ENCODE measurements at places on chromosomes 2 and 18.

DNA sequence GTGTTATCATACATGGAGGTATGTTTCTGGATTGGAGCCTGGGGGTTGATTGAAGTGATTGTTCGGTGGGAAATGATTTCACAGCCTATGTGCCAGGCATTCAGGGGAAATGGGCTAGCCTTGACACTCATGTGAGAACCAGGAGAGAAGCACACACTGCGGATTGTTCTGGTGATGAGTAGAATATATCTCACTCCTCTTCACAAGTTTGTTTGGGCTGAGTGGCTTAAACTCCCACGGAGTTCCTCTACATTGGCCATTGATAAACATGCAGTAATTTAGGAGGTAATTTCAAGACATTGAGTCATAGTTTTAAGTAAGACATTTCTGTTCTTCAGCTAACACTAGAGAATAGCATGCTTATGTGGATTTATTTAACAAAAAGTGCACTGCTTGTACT, 498.9 kb upstream of the NETO1 start:
- DNase-seq = no peak

GRCh38 chr18:59055345-59056032, 84.2 kb upstream of the SEC11C start:
- DNase-seq = no peak

DNA sequence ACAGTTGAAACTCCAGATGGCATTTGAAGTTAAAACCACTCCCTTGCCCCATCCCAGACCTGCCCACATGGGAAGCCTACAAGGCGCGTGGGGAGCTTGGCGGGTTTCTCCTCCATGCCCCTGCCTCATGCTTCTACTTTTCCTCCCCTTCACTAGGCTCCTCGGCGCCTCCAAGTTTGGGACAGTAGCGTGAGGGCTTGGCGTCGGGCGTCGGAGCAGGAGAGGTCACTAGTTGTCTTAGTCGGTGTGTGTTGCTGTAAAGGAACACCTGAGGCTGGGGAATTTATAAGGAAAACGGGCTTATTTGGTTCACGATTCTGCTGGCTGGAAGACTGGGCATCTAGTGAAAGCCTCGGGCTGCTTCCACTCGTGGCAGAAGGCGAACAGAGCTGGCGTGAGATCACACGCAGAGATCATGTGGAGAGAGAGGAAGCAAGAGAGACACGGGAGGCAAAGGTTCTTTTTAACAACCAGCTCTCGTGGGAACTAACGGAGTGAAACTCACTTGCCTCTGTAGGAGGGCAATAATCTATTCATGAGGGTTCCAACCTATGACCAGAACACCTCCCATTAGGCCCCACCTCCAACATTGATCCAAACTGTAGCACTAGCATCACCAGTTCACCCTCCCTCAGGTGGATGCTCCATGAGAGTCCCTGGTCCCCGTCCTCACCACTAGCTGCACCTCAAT, 25.3 kb downstream of the ITM2C start:
- no peak for DNase-seq

GRCh38 chr2:105824446-105824845, 79.7 kb downstream of the NCK2 start:
- DNase-seq = no peak

DNA sequence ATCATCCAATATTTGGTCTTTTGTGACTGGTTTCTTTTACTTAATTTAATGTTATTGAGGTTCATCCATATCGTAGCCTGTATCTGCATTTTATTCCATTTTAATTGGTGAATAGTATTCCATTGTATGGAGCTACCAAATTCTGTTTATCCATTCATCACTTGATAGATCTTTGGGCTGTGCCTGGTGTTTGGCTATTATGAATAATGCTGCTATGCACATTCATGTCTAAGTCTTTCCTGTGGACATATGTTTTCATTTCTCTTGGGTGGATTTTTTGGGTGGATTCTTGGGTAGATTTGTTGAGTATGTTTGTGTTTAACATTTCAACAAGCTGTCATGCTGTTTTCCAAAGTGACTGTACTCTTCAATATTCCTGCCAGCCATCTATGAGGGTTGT, 52.5 kb upstream of the NEDD4L start:
- no peak for DNase-seq

DNA sequence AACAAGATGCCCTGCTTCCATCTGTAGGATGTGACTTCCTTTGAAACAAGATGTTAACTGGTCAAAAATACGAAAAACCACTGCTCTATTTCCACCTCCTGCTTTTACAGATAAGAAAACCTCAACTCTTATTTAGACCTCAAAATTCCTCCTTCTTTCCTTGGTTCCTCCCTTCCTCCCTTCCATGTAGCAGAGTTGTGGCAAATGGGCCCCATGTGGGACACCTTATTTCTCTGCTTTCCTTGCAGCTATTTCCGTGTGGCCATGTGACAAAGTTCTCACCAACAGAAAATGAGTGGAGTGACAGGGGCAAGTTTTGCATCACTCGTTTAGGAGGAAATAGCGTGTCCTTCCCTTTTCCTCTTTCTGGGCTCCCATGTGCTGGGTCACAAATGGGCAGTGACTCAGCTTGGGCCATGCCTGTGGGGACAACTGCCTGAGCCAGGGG, 69.4 kb upstream of the SMAD2 start:
- DNase-seq = no peak

GRCh38 chr2:148932536-148932935, 57.5 kb downstream of the KIF5C start:
- no peak for DNase-seq

DNA sequence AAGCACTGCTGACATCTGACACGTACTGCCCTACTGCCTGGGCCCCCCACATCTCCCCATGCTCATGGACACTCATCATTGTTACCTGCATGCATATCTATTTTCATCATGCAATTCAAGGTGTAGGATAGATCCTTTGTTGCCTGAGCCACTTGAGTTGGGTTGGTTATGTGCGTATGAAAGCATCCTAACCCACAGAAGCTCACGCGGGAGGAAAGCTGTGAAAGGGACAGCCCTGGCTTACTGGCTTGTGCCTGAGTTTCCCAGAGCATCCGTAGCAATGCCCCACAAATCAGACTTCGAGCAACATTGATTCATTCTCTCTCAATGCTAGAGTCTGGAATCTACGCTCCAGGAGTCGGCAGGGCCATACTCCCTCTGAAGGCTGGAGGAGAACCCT, 285.5 kb downstream of the PHLPP1 start:
- DNase-seq = no peak

GRCh38 chr18:23283916-23284430, 148.7 kb downstream of the CABLES1 start:
- no peak for DNase-seq

- DNase-seq = no peak
Observed at GRCh38 chr2:120429586-120430500, 83.9 kb downstream of the INHBB start.

DNA sequence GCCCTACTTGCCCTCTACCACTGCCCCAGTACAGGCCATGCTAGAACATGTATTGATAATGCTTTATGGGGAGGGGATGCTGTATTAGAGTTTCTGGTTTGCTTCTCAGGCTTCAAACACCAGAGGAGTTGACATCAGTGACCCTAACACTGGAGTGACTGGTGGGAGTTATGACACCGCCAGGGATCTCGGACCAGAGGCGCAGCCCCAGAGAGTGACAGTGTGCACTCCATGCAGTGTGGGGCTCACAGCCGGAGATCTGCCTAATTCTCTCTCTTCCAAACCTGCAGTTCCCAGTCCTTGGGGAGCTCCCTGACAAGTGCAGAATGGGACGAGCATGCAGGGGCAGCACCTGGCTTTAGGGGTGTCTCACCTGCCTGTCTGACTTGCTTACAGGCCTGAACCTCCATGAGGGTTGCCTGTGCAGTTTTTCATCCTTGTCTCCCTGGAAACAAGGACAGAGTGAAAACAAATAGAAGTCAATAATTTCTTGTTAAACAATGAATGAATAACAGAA, 244.9 kb upstream of the MYT1L start:
- DNase-seq = no peak

GRCh38 chr2:218186355-218186766, 19.6 kb upstream of the CXCR1 start:
- DNase-seq = peak; percentile 3

DNA sequence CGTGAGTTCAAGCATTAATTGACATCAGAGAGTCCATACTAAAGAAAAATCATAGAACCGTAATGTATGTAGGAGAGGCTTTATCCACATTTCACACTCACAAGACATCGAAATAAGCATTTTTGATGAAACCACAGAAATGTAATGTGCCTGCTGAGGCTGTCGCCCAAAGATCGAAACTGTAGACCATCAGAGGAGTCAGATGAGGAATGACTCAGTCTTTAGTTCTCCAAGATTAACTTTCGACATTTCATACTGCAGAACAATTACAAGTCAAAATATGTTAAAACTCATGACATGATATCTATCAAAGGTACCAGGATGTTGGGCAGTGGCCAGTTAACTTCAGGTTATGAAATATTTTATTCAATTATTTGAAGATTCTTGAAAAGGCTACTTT, 79.6 kb downstream of the RAB31 start:
- DNase-seq = no peak

- DNase-seq = no peak
Observed at GRCh38 chr2:171553858-171554257, 31.6 kb downstream of the CYBRD1 start.

GRCh38 chr18:79609841-79610281, 69.7 kb upstream of the CTDP1 start:
- no peak for DNase-seq

DNA sequence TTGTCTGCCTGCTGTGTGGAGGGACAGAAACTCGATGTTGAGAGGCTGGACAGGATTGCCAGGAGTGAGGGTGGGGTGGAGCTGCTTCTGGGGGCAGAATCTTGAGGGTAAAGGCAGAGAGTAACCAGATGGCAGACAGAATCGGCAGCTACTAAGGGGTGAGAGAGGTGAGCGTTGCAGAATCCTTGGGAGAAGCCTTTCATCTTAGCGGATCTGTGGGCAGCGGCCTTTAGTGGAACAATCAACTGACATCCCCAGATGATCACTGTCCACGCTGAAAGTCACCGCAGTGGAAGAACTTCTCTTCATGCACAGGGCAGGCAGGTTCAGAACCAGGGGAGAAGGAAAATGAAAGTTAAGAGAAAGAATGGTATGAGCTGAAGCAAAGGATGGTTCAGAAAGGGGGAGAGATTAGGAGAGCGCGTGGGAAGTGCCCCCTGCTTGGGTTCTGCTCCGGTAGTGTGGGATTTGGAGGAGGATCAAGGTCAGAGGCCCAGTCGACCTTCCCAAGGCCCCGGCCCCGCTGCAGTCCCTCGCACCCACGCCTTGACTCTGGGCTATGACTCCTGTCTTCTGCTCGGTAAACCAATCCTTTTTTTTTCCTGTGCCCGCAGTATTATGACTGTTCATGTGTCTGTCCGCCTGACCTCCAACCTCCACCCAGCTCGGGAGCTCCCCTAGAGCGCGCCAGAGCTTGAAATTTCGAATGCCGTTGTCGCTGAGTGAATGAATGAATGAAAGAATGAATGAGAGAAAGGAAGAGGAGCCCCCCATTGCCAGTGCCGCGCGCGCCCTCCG, 584 bp downstream of the BOLA3 start:
- no peak for DNase-seq

DNA sequence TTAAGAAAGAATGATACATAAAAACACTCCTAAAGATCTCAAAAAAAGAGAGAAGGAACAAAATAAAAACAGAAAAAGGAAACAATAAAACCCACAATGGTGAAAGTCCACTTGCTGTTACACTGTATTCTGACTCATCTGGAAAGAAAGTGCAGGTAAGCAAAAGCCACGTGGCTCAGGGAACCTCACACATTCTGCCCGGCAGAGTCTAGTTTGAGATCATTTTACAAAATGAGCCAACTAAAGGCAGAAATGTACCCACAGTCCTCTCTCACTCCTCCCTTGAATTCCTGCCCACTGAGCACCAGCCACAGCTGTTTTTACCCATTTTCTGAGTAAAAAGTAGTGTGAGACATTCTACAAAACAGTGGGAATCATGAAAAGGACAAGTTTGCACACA, 10.0 kb downstream of the KCNH7 start:
- DNase-seq = no peak

GRCh38 chr2:120533625-120534024, 187.7 kb downstream of the INHBB start:
- no peak for DNase-seq

GRCh38 chr2:170932948-170933347, 3.9 kb downstream of the GORASP2 start:
- no peak for DNase-seq

DNA sequence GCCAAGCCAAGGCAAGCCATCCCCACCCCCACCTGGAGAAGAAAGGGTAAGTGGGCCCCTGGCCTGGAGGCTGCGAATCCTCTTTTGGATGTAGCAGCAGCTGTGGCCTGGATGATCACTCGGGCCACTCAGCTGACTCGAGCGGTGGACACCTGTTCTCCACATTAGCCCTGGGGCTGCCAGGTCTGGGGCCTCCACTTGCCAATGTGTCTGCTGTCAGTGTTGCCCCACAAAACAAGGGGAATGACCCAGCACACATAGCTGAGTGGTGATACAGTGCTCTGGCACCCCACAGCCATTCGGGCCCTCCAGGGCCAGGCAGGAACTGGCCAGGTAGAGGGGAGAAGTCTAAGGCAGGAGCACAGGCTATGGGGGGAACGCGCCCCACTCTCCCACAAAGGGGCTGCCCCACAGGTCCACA, 2.6 kb downstream of the STK25 start:
- no peak for DNase-seq

DNA sequence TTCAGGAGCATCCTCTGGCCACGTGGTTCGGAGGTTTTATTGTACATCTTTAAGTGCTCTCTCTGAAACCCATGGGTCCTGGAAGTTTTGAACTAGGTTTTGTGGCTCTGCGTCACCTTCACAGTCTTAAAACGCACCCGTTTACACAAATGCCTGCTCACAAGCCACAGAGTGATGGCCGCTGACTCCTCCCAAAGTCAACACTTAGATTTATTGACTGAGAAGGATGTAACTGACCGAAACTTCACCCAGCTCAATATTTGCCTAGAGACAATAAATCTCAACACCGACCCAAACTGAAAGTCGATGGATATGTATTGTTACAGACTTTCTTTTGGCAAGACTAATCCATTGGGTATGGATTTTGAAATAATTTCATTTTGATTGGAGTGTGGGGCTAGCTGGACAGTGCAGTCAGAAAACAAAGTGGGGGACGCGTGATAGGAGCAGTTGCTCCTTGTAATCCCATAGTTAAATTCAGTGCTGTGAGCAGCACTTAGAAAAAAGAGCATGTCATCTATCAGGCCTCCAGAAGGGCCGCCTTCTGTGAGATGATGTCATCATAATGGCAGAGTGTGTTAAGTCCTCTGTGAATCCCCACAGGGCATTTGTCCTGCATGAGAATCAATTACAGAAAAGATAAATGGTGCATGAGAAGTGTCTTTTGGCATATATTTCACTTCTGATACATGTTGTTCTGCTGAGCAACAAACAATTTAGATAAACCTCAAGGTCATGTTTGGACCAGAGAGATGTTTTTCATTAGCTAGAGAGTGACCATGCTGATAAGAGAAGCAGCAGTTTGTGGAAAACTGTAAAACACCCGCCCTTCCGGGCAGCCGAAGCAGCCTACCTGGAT, 183.7 kb downstream of the INO80D start:
- no peak for DNase-seq

DNA sequence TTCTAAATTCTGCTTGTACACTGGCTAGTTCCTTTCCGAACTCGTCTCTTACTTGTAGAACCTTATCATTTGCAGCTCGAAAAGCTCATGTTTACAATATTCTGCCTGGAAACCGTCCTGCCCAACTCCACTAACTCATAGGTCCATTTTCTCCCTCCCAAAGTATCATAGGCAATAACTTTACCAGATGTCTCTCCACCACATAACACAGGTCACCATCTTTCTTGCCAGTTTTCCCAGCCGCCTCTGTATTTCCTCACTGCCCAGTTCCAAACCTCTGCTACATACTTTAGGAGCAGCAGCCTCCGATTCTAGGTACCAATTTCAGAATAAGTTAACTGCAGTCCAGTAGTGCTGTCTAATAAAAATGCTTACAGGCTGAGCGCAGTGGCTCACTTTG, 259.5 kb downstream of the GLI2 start:
- no peak for DNase-seq
